ENCODE measurements at places on chromosomes 1 and 21. TPM values are rescaled to one million over a fixed set of nuclear protein-coding genes. Genes with fewer than 3 reads are reported as not detected.

Gene PKP1
- 0.69 TPM for total RNA-seq

DNA sequence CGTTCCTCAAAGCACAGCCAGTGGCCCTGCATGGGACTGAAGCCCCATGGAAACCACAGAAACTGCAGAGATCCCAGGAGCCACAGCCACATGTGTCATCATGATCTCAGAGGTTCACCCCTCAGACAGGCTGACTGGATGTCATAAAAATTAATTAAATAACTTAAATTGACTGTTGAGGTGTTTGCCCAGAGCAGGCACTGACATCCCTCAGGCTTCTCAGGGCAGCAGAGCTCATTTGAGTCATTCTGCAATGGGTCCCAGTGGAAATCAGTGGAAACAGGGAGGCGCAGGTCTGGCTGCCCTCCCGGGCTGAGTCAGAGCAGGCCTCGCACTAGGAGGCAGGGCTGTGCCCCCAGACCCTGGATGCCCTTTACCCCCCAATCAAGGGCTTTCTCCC is 135.1 kb downstream of the CDC7 start:
- no peaks in the 10 kb centered on the region for H3K36me3 ChIP-seq
- no peaks in the 10 kb centered on the region for H3K27me3 ChIP-seq
- no peak overlapping the region for H3K27ac ChIP-seq
- H3K4me3 ChIP-seq, result no peak overlapping the region
- H3K4me1 ChIP-seq, result no peaks in the 10 kb centered on the region

GRCh38 chr1:203269654-203270020 is 35.7 kb upstream of the BTG2 start:
- no peaks in the 10 kb centered on the region for H3K27me3 ChIP-seq
- H3K4me3 ChIP-seq, result no peak overlapping the region
- peaks cover 35% of the 10 kb centered on the region for H3K4me1 ChIP-seq
- H3K36me3 ChIP-seq, result no peaks in the 10 kb centered on the region
- no peak overlapping the region for H3K27ac ChIP-seq
- no peak for DNase-seq

Gene PIGR
- total RNA-seq, result 700 TPM

GRCh38 chr1:118247593-118247992 is 62.6 kb upstream of the SPAG17 start:
- no peaks in the 10 kb centered on the region for H3K36me3 ChIP-seq
- no peak overlapping the region for H3K27ac ChIP-seq
- no peaks in the 10 kb centered on the region for H3K4me1 ChIP-seq
- H3K4me3 ChIP-seq, result no peak overlapping the region
- DNase-seq, result no peak

DNA sequence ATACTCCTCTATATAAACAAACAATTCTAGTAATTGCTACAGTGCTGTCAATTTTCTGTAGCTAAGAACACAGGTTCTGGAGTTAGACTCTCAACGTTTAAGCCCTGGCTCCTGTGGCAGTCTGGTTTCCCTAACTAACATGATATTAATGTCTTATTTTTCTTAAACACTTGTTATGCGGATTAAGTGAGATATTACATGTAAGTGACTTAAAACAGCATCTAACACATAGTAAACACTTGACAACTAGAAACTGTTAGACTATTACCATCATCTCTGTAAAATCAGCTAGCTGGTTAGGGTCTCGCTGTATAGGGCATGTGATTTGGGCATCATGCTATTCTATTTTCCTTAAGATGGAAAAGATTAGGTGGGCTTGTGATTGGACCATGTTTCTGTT is 2.3 kb downstream of the VANGL1 start:
- H3K27ac ChIP-seq, result no peak overlapping the region
- no peak overlapping the region for H3K4me3 ChIP-seq
- H3K27me3 ChIP-seq, result no peaks in the 10 kb centered on the region
- DNase-seq, result no peak

- no peaks in the 10 kb centered on the region for H3K27me3 ChIP-seq
- H3K4me3 ChIP-seq, result no peak overlapping the region
- H3K36me3 ChIP-seq, result peaks cover 8% of the 10 kb centered on the region
- peak; percentile 94 for DNase-seq
- H3K27ac ChIP-seq, result peak overlapping the region; percentile 73
These were observed 130.3 kb downstream of the CASZ1 start for GRCh38 chr1:10665930-10666850.

Gene KIF14
- 0.23 TPM for total RNA-seq

All from upper lobe of right lung (tissue), 1 donor.